ENCODE measurements at places on chromosomes 7 and 10.

DNA sequence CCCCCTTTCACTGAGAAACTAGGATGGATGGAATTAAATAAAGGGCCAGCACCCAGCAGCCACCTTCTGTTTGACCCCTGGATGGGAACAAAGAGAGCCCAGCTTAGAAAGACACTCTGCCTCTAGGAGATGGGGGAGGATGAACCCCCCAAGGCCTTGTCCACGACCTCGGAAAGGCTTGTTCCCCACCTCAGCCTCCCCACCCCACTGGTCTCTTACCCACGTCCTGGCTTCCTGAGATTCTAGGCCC lies 9.7 kb downstream of the ITPRIP start:
- no peak for DNase-seq

GRCh38 chr10:123011987-123012386 lies 3.2 kb downstream of the ACADSB start:
- no peak for DNase-seq

DNA sequence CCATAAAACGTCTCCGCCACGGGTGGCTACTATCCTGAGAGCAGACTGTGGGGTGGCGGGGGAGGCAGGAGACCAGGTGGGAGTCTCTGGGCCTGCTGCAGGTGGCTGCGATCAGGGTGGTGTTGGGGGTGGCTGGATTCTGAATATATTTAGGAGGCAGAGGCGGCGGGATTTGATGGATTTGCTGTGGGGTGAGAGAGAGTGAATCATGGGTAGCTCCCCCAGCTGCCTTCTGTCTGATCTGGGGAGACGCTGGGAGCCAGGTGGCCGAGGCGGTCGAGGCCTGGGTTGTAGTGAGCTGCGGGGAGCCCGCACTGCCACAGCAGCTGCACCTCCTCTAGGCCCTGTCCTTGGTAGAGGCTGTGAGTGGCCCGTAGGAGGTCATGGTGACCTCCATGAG lies 48.2 kb upstream of the PFKFB3 start:
- DNase-seq, result no peak

DNA sequence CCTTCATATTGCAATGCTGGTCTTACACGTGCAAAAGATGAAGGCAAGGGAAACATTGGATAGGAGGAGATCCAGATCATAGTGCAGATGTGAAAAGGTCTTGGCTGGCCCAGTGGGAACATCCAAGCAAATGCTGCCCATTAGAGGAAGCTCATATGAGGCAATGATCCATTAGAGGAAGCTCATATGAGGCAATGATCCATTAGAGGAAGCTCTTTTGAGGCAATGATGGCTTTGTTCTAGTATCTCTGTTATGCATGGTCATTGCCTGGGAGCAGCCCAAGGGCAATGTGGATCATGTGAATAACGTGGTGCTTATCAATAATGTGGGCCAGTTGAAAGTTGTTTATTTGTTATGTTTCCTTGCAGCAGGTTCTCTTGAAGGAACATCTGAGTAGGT lies 37.8 kb downstream of the STEAP4 start:
- DNase-seq, result no peak

GRCh38 chr10:33722067-33722466 lies 387.6 kb upstream of the NRP1 start:
- no peak for DNase-seq

DNA sequence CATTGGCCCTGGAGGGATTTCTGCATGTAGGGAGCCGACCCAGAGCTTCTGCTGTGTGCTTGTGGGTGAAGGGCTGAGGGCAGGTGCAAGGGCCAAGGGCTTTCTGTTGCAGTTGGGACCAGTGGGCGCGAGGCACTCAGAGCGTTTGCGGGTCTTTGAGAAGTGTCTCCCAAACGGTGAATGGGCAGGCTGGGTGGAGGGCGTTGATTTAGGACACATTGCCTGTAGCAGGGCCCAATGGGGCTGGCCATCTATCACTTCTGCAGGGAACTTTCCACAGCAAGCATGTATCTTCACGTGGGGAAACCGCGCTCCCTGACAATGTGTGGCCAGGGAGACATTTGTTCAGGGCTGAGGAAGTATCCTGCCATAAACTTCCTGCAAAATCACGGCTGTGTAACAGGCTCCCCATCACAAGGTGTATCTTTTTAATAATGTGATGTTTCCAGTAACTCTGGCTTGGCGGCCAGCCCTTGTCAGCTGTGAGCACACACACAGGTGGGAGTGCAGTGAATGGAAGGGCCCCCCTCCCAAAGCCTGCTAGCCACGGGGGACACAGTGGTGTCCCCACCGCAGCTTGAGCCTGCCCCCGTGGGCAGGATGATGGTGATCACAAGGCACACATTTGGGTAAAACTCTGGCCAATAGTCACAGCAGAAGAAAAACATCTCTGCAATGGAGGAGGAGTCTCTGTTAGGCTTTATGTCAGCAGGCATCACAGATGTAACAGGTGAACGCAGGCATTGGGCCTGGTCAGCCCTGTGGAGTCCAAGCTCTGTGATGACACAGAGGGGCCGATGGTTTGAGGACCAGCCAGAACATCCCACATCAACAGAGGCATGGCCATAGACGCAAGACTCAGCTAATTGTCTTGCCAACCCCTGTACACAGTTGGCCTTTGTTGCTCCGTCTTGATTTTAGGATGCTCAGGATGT lies 84.3 kb downstream of the GLRX3 start:
- no peak for DNase-seq

DNA sequence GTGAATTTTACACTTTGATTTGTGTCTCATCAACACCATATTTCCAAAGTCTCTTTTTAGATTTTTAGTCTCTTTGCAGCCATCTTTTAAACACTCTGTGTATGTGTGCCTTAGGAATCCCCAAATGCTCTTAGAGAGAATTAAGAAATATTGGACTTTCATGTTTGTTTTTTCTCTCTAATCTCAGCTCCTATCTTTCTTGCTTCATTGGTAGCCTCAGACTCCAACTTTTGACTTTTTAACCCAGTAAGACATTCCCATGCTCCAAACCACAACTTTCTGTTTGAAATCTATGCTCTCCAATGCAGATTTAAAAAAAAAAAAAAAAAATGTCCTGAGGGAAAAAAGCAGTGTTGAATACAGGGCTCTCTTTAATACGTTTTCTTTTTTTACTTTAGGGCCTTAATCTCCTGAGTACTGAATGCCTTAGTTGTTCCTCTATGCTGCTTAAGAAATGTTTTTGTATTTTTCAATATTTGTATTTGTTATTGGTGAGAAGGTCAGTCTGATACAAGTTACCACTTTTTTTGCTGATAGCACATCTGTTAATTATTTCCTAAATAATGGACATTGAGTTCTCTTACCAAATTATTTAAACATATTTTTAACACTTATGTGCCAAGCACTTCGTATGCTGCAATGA lies 489.9 kb downstream of the NXPH1 start:
- no peak for DNase-seq

Data from stimulated activated CD4-positive, alpha-beta T cell treated with anti-CD3 and anti-CD28 coated beads, Interleukin-2, amount 100 ng/mL, for 24 hours (primary cell).